Right cardiac atrium (tissue), 5 donors: ENCODE measurements at places on chromosomes 1 and 21. TPM values are rescaled to one million over a fixed set of nuclear protein-coding genes. Genes with fewer than 3 reads are reported as not detected.

Gene BARHL2
- total RNA-seq = not detected

Gene CD1E
- not detected for total RNA-seq

Gene CBS
- 10.5 TPM for total RNA-seq

Gene BEST4
- total RNA-seq = 0.18 TPM

DNA sequence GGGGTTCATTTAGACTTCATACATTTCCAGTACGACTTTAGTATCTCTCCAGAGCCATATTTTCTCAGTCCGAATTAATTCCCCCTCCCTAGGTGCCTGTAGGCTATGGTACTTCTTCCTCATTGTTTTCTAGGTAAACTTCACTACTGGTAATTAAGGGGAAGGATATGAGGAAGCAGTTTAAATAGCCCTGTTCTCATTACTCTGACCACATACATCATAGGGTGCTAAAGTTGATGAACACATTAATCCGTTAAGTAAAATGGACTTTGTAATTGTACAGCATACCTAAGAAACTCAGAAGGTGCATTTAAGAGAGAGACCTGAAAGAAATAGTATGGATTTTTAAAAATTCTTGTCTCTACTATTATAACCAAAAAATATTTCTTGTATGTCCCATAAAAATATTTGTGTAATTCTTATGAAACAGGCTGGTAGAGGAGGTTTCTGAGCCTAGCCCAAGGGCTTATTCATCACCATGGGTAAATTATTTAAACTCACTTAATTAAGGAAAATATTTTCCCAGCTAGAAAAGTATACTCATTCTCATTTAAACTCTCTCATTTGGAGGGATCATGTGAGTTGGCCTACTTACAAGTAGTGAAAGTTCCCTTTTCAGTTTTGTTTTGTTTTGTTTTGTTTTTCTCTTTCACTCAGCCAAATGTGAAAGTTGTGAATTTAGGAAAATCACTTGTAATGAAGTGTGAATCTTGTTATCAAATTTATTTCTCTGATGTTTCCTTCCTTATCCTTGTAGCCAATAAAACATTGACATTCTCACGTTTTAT lies 2.0 kb downstream of the PRMT6 start:
- no peak for DNase-seq

Gene OR10J1
- total RNA-seq = not detected

DNA sequence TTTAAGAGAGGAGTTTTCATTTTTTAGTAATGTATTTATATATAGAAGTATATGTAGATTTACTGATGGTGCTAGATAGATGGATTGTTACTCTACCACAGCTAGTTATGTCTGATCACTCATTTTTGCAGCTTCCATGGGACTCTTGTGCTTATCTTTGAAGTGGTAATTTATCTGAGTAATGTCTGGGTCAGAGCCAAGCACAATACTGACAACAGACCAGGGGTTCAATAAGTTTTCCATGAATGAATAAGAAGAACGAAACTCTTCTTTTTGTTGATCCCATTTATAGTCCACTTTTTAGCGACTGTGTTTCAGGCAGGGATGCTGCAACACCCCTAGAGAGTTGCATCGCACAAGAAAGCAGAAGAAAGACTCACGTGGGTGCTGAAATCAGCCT lies 935.2 kb downstream of the PLA2G4A start:
- DNase-seq = no peak

Gene PDC
- not detected for total RNA-seq

Gene PTCH2
- total RNA-seq = 0.28 TPM

DNA sequence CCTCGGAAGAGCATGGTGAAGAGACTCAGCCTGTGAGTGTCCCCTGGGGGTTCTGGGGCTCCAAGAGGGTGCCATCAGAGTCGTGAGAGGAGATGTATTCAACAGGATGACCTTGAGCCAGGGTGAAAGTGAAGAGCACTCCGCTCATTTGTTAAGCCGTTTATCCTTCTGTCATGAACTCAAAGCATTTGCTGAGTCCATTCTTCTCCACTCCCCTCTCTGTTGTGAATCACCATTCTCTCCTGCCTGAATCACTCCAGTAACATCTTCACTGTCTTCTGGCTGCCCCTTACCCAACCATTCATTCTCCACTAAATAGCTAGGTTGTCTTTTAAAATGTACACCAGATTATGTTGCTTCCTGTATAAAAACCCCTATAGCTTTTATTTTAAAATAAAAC lies 102.2 kb downstream of the RGL1 start:
- DNase-seq = no peak

Gene ESRRG
- total RNA-seq = 50.4 TPM

- DNase-seq = no peak
Observed at GRCh38 chr1:36157115-36157903, 1.3 kb downstream of the MAP7D1 start.

- no peak for DNase-seq
Observed at GRCh38 chr1:42690477-42691156, 8.4 kb downstream of the YBX1 start.

GRCh38 chr1:167599957-167600581 lies 30.0 kb upstream of the RCSD1 start:
- no peak for DNase-seq

GRCh38 chr1:3509721-3510120 lies 55.3 kb downstream of the ARHGEF16 start:
- no peak for DNase-seq
